Liver (tissue), 10 donors: ENCODE measurements at places on chromosomes 11 and 22. TPM values are rescaled to one million over a fixed set of nuclear protein-coding genes. Genes with fewer than 3 reads are reported as not detected.

- DNase-seq = no peak
- no peaks in the 10 kb centered on the region for H3K36me3 ChIP-seq
- no peaks in the 10 kb centered on the region for H3K4me1 ChIP-seq
- H3K27me3 ChIP-seq = no peaks in the 10 kb centered on the region
- H3K4me3 ChIP-seq = no peak overlapping the region
These were observed 111.5 kb upstream of the E2F8 start for GRCh38 chr11:19352072-19352770.

- peak; percentile 28 for DNase-seq
- H3K4me1 ChIP-seq = no peaks in the 10 kb centered on the region
- H3K27ac ChIP-seq = no peak overlapping the region
- no peaks in the 10 kb centered on the region for H3K27me3 ChIP-seq
These were observed 66.4 kb downstream of the LRRC32 start for GRCh38 chr11:76604081-76604625.

DNA sequence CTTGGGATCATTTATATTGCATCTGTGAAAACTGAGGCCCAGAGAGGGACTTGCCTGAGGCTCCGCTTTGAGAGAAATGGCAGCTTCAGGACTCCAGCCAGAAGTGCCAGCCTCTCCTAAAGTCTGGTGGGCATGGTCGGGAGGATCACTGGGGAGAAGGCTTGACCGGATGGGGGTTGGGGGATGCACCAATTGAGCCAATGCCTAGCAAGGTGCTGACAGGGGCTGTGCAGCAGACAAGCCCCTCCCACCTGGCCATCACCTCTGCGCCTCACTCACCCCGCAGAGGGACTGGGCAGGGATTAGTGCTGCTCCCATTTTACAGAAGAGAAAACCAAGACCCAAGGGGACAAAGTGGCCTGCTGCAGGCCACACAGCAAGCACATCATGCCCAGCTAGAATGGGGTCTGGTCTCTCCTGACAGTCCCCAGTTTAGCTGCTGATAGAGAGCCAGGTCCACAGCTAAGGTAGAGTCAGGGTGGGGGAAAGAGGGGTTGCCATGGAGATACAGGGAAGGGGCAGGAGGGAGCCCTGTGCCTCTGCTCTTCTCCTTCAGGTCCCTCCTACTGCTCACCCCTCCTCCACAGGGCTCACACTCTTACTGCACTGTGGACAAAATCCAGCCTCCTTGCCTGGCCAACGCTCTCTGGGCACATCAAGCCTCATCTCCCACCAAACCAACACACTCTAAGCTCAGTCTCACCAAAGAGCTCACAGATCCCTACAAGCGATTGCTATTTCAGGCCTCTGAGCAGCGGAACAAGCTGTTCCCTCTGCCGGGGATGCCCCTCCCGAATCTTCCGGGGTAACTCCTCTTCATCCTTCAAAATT lies 29.5 kb downstream of the TEF start:
- H3K27ac ChIP-seq = peak overlapping the region; percentile 68
- DNase-seq = no peak
- no peaks in the 10 kb centered on the region for H3K36me3 ChIP-seq

DNA sequence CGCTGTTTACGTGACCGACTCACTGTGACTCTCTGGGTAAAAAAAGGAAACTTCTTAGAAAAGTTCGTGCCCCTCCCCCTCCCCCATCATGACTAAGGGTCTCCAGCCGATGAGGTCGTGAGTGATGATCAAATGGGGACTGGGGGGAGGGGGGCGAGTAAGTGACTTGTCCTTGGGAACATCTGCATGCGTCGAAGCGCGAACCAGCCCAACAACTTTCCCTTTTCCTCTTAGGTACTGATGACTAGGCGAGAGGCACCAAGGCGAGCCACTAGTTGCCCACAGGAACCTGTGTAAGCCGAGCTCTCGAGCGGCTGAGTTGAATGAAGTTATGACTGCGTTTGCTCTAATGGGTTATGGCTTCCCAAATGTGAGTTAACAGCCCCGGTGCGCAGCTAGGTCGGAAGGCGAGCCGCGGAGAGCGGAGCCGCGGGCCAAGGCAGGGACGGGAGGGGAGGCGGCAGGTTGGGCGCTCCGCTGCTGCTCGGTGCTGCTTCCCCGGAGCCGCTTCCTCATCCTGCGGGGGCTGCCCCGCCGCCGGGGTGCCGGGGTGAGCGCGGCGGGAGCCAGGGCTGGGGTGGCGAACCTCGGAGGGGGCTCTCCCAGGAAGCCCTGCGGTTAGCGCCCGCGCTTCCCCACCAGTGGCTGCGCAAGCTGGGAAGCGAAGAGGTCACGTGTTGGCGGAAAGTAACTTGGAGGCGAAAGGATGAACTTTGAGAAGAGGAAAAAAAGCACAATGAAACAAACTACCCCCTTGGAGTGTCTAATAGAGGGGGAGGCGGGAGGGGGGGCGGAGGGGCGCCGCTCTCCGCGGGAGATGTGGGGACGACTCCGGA lies 22.1 kb upstream of the BDNF start:
- no peak for DNase-seq
- H3K27me3 ChIP-seq = peaks cover 20% of the 10 kb centered on the region
- H3K4me3 ChIP-seq = no peak overlapping the region
- H3K4me1 ChIP-seq = peaks cover 11% of the 10 kb centered on the region
- H3K36me3 ChIP-seq = no peaks in the 10 kb centered on the region

DNA sequence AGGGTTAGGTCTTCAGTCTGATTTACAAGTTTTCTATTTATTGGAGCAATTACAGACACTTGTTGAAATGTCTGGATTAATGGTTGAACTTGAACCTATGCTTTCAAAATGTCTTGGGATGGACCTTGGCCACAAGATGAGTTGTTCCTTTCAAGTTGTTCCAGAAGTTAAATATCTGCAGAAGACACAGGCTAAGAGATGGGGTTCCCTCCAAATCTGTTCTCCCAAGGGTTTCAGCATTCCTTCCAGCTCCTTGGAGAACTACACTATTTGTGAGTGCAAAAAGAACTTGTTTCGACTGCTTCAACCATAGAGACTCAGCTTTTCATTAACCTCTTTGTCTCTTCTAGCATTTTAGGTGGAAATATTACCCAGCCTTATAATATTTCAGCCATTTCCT lies 189.0 kb upstream of the BLID start:
- H3K4me3 ChIP-seq = no peak overlapping the region
- H3K27ac ChIP-seq = no peak overlapping the region
- DNase-seq = no peak
- no peaks in the 10 kb centered on the region for H3K27me3 ChIP-seq

DNA sequence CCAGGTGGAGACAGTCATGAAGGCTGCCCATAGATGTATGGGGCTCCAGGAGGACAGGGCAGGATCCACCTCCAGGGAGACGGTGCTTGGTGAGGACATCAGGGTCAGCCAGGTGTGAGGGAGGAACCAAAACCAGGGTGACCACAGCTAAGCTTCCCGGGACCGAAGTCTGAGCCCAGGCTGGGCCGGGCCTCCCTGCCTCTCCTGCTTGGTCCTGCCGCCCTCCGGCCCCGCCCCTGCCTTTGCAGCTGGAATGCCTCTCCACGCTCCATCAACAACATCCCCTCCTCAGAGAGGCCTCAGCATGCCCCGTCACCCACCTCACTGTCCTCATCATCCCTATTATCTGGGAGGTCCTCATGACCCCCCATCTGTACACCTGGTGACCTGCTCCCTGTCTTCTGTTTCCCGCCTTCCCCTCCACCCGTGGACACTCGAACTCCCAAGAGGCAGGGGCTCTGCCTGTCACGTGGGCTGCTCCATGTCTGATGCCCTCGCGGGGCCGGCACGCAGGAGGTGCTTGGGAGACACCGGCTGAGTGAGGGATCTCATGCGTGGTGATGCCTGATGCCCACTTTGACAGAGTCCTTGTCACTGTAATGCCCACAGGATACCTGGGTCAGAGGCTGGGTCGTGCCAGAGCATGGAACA lies 59.4 kb downstream of the RTL6 start:
- H3K4me3 ChIP-seq = no peak overlapping the region
- no peaks in the 10 kb centered on the region for H3K27me3 ChIP-seq
- H3K27ac ChIP-seq = no peak overlapping the region
- no peaks in the 10 kb centered on the region for H3K4me1 ChIP-seq
- H3K36me3 ChIP-seq = no peaks in the 10 kb centered on the region

GRCh38 chr11:60769273-60769672 lies 12.6 kb downstream of the MS4A15 start:
- no peak overlapping the region for H3K27ac ChIP-seq
- no peak for DNase-seq
- H3K4me3 ChIP-seq = no peak overlapping the region
- no peaks in the 10 kb centered on the region for H3K27me3 ChIP-seq
- H3K4me1 ChIP-seq = no peaks in the 10 kb centered on the region

DNA sequence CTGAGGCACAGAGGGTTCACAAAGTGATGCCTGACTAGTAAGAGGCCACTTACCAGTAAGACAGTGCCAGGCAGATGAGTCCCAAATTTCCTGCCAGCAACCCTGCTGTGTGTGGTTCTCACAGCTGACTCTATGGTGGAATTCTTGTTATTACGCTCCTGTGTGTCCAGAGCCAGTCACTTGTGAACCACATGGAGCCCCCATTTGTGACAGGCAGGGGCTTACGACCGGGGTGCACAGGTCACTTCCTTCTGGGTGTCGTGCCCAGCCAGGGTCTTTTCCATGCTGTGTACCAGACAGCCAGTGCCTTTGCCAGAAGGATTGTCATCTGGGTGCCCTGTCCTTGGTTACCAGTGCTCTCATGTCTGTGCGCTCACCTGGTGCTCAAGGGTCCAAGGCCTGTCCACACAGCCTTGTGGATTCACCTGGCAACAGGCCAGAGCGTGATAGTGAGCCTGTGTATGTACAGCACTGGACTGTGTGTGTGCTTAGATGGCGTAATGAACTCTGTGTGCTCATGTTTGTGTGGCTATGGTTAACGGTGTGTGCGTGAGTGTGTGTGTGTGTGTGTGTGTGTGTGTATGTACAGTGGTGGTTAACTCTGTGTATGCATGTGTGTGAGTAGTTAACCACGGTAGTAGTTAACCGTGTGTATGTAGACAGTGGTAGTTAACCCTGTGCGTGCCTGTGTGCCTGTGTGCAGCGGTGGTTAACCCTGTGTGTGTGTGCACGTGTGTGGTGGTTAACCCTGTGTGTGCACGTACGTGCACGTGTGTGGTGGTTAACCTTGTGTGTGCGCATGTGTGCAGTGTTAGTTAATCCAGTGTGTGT lies 18.6 kb downstream of the GRAMD4 start:
- peak overlapping the region; percentile 38 for H3K4me3 ChIP-seq
- peak overlapping the region; percentile 90 for H3K27ac ChIP-seq
- no peaks in the 10 kb centered on the region for H3K27me3 ChIP-seq
- peaks cover 27% of the 10 kb centered on the region for H3K4me1 ChIP-seq
- H3K36me3 ChIP-seq = no peaks in the 10 kb centered on the region

DNA sequence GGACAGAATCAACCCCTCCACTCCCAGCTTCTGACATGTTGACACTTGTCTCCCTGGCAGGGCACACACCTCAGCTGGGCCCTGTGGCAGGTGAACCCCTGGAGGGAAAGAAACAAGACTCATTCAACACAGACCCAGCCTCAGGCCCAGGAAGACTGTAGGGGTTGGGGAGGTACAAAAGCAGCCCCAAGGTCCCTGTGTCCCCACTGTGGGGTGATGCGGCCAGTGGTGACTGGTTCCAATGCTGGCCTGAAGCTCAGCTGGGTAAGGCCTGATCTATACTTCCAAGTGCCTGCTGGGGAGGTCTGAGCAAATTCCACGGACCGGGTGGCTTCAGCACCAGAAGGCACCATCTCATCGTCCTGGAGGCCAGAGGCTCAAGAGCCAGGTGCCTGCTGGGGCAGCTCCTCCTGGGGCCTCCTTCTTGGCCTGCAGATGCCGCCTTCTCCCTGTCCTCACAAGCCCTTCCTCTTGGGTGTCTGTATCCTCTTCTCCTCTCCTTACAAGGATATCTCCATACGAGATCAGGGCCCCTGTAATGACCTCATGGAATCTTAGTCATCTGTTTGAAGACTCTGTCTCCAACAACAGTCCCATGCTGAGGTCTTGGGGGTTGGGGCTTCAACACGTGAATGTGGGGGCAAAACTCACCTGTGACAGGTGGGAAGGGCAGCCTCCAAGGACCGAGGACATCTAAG lies 1492.1 kb downstream of the BRD1 start:
- H3K27ac ChIP-seq = no peak overlapping the region
- H3K27me3 ChIP-seq = no peaks in the 10 kb centered on the region
- no peak overlapping the region for H3K4me3 ChIP-seq
- no peaks in the 10 kb centered on the region for H3K36me3 ChIP-seq
- H3K4me1 ChIP-seq = no peaks in the 10 kb centered on the region

DNA sequence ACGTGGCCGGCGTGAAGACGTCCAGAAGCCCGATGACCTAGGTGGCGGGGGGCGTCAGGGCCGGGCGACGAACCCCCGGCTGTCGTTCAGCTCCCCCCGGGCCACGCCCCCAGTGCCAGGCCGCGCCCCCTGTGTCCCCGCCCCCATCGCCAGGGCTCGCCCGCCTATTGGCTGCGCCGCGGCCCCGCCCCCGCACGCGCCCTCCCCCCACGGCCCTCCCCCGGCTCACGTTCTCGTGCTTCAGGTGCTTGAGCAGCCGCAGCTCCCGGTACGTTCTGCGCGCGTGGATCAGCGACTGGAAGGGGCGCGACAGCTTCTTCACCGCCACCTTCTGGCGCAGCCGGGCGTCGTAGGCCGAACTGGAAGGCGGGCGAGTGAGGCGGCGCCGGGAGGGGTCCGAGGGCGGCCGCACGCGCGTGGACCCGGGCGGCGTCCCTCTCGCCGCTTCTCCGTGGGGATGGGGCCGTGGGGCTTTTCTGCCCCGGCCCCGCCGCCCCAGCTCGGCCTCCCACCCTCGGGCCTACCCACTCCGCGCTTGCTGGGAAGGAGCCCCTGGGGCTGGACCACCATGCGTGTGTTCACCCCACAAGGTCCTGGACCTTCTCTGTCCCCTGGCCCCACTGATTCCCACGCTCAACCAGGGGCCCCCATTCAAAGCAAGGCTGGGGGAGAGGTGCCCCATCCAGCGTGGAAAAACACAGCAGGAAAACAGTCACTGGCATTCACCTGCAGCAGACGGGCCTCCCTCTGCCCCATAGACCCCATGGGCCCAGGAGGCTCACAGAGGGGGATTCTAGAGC lies 2.4 kb downstream of the MAPK11 start:
- no peak overlapping the region for H3K27ac ChIP-seq
- H3K4me1 ChIP-seq = peaks cover 30% of the 10 kb centered on the region
- H3K36me3 ChIP-seq = no peaks in the 10 kb centered on the region
- DNase-seq = peak; percentile 53
- peak overlapping the region; percentile 6 for H3K4me3 ChIP-seq
- H3K27me3 ChIP-seq = no peaks in the 10 kb centered on the region

GSTT2B gene
- 12.7 TPM for total RNA-seq

TESMIN gene
- total RNA-seq = 2.5 TPM

OR4X2 gene
- total RNA-seq = not detected

KRTAP5-11 gene
- not detected for total RNA-seq

TRIM51 gene
- not detected for total RNA-seq

TMPRSS13 gene
- total RNA-seq = 0.25 TPM

DEPDC7 gene
- total RNA-seq = 7.1 TPM

RAB30 gene
- total RNA-seq = 3.1 TPM
